ENCODE measurements at places on chromosomes 5 and 9.

GRCh38 chr9:89988458-89988857 lies 383.6 kb downstream of the GADD45G start:
- no peak for DNase-seq

- DNase-seq = no peak
Measured at GRCh38 chr5:56039985-56040384, 45.2 kb upstream of the IL6ST start.

DNA sequence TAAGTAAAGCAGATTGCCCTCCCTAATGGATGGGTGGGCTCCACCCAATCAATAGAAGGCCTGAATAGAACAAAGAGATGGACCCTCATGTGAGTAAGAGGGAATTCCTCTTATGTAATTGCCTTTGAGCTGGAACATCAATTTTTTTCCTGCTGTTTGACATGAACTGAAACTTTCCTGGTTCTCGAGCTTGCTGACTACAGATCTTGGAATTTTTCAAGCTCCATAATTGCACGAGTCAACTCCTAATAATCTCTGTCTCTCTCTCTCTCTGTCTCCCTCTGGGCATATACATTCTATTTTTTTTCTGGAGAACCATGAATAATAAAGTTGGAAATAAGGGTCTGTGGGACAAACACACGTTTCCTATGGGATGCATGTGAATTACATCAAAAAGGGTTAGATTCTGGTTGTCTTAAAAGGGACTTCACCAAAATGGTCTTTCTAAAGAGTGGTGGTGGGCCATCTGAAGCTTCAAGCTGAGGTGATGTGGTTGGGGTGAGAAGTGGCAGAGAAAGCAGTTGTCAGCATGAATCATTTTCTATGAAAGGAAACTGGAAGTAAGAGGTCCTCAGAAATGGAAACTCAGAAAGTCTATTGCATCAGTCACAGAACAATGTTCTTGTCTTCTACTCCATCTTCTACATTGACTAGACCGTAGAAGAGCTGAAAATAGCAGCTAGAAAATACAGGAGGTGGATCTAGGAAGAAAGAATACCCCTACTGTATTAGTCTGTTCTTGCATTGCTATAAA lies 47.0 kb upstream of the HOMER1 start:
- no peak for DNase-seq

DNA sequence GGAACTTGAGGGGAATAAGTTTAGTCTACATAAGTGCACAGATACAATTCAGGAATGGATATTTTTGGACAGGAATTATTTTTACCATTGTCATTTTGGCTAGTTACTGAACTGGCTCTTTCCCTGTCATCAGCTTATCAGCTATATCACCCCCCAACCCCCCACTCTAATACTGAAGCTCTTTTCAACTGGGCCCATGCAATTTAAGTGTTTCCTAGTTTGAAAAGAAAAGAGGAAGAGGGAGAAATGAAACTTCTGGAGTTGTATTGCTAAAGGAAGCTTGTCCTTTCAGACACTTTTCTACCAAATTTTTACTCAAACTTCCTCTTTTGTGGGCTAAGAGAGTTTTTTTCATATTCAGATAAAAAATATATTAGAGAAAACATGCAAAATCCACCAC lies 18.5 kb upstream of the TIMD4 start:
- DNase-seq = no peak

DNA sequence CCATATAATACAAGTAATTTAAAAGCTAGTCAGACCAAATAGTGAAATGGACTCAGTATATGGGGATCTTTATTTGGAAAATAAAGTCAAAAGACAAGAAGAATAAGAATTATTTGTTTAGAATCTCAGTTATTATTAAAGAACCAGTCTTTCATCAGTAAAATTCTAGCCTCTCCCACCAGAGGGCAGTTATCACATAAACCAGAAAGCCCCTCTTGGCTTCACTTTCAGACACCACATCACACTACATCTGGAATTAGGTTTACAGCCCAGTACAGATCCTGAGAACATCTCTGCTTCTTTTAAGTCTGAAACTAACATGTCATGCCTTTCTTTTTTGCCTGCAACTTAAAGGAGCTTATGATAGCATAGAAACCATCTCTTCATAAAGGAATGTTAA lies 12.2 kb upstream of the HSPB3 start:
- no peak for DNase-seq

DNA sequence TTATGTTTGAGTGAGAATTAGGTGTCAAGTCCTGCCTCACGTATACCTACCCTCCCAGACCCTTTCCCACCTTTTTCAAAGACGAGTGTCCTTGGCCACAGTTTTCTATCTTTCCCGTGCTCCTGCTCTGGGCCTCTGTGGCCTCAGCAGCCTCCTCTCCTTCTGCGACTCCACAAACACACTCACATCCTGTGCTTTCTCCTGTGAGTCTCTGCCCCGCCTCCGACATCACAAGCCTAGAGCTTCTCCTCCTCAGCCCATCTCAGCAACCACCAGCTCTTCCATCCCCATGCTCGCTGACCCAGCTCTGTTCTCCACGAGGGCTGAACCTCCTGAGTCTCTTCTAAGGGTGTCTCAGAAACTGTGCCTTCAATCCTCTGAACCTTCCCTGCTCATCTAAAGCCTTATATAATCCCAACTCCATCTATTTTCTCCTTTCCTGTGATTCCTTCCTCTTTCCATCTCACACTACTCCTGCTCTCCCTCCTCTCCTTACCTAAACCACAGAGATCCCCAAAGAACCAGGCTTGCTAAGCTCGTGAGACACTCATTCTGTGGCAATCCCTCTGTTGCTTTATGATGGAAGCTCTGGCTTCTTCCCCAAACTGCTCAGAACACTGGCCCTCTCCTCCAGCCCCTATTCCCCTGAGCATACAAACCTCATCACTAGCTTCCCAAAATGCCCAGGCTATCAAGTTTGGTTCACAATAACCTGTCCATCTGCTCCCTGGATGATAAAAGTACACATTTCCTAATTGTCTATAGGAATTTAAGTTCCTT lies 55.2 kb downstream of the RASEF start:
- DNase-seq = no peak

DNA sequence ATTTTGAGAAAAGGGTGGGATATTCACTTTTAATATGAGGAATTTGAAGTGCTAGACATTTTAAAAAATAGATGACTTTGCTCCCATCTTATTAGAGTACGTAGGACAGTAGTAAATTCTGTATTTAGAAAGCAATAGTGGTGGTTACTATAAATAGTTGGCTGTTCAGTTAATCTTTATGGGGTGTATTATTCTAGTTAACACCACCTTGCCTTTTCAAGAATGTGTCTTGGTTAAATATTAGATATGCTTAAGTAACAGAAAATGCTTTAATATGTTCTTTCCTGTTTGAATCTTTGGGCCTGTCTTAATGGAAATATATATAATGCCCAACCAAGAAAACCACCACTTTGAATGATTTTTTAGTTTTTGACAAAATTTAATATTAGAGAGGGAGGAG lies 608.7 kb upstream of the FAM174A start:
- DNase-seq = no peak

DNA sequence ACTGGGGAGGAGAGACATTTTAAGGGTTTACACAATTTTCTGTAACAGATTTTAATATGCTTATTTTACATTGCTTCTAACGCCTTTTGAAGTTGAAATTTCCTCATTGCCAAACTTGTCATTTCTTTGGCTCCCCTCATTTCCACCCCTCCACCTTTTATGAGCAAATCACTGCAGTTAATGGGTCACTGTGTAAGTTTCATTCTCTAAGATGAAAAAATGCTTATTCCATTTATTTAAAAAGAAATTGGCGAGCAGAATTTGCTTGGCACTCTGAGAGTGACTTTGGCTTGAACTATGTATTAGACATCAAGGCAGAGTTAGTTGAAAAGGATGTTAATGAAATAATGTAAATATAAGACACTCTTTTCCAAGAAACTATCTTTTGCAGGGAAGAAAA lies 66.6 kb downstream of the ITGA1 start:
- no peak for DNase-seq

- DNase-seq = no peak
Measured at GRCh38 chr5:114319821-114320220, 42.0 kb upstream of the KCNN2 start.

DNA sequence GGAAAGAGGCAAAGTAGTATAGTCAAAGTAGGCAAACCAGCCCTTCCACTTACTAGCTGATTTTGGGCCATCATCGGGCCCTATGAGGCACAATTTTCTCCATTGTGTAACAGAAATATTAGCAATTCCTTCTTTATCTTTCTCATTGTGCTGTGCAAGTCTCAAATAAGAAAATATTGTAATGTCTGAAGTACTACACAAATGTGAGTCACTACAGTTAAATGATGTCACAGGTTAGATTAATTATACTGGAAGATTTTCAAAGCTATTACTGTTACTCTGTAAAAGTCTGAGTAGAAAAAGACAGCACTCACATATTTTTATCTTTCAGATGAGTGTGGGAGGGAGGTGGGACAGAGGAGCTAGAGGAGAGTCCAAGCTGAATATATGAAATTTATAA lies 12.4 kb upstream of the TMC1 start:
- DNase-seq = no peak

DNA sequence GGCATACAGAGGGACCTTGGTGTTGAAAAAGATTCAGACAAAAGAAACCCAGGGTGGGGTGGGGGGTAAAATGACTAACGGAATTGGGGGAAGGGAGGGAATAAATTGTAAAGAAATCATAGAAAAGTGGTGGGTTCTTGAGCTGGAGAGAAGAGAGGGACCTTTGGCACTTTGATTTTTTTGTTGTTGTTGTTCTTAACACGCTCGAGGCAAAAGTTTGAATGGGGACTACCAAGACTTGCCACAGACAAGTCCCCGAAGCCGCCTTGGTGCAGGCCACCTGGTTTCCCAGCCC lies 616 bp downstream of the VCAN start:
- DNase-seq = no peak

DNA sequence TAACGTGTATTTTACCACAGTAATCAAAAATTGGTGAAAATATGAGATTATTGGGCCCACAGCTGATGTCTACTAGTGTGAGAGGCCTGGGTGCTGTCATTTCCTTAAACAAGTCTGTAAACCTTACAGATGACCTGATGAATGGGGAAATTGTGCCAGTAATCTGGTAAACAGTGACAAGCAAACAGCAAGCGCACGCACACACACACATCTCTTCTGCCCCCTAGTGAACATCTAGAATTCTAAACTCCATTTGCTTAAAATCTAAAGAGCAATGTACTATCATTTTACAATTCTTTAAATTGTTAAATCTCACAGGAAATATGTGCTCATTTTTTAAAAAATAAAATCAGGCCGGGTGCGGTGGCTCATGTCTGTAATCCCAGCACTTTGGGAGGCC lies 7.5 kb upstream of the RAPGEF1 start:
- no peak for DNase-seq

- DNase-seq = no peak
Measured at GRCh38 chr9:36214571-36214970, 23.9 kb downstream of the CLTA start.

DNA sequence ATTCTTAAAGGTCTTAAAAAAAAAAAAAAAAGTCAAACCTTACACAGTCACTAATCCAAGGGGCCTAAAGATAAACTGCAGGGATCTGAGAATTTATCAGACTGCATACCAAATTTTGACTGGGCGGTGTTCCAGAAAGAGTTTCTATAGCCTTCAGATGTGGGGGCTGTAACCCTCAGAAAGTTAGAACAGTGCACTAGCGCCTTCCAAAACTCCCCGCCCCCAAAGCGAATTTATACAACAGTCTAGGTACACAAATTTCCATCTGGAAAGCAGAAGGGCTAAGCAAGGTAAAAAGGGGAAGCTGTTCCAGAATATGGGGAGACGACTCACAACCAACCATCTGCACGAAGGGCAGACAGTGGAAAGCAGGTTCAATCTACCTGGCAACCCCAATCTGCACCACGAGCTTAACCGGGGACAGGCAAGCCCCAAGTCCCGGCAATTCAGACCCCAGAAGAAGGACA lies 813 bp downstream of the ERMP1 start:
- DNase-seq = no peak

- no peak for DNase-seq
Measured at GRCh38 chr5:107466233-107466769, 204.4 kb downstream of the EFNA5 start.

DNA sequence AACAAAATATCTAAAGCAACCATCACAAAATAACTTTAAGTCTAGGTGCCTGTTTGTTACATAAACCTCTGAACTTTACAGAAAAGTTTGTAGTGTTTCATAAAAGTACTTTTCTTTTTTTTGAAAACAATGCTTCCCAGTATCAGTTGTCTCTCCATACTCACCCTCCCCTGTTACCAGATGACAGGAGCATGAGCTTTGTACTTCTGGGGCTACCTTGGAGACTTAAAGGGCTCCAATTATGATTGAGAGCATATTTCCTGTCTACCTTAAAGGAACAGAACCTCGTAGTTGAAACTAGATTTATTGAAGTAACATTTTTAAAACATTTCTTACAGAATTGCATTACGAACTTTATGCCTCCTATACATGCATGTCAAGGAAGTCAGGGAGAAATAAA lies 55.4 kb upstream of the PPP1R2B start:
- DNase-seq = no peak

GRCh38 chr9:104882566-104882965 lies 45.4 kb downstream of the ABCA1 start:
- no peak for DNase-seq

DNA sequence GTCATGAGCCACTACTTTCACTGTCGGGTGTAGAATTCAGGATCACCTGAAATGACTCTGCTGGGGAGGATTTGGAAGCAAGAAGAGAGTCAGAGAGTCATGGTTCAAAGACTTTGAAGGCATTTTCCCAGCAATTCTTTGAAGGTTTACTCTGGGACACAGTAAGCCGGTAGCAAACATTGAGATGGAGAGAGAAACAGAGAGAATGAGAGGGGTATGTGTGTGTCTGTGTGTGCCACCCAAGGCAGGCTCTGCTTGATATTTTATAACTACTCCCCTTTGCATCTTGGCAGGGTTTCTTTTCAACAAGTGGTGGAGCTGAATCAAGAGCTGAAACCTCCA lies 89.8 kb downstream of the ANKRD55 start:
- DNase-seq = no peak

DNA sequence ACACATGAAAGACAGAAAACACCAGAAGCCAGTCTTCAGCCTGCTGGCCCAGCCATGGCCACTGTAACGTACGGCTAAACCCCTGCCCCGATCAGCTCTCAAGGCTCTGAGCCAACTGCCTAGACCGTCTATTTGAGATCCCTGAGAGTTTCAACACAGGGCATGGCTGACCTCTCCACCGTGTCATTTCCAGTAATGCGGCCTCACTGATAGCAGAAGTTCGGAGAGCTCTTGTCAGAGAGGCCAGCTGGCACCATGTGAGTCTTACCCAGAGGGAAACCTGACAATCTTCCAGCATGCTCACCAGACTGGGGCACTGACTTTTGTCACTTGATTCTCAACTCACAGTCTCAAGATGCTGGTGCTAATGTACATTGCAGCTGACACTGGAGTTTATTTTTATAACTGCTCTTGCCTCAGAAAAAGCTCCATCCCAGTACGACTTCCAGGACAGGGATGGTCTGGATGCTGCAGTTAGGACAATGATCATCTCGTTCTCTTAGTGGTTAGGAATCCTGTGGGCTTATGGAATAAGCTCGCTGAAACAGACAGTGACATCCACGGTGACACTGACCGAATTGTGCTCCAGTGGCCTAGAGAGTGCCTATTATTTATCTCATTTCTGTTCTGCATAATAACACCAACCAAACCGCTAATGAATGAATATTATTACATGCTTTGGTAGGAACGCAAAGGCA lies 372.7 kb downstream of the ICE1 start:
- DNase-seq = no peak
